ENCODE measurements at places on chromosomes 16 and 17.

DNA sequence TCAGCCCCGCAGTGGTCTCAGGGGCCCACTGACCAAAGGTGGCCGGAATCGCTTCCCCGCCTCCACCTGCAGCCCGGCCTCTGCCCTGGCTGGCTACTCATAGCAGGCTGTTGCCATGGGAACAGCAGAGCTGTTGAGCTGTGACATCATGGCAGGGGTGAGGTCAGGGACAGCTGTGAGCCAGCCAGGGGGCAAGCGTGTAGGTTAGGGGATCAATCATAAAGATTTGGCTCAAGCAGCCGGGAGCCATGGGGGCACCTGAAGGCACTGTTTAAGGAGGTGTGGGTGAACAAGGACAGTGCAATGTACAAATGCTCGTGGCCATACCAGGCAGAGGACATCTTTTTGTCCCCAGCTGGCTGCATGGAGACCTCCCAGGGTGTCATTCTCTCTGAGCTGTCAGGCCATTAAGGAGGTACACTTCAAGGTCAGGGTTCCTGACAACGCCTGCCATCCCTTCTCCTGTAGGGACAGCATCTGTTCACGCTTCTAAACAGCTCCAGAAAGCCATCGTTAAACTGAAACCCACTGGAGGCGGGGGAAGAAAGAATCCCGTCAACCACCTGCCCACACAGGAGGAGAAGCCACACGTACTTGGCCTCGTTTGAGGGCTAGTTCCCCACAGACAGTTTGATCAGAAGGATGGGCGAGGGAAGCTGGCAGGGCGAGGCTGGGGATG lies at the start of gene CEP295NL:
Gene CEP295NL, minus strand, starts transcription at position 101 of the 679 bp plus-strand sequence. CDS start 1,373 bp downstream, outside the sequence.
- no peak for ATAC-seq

DNA sequence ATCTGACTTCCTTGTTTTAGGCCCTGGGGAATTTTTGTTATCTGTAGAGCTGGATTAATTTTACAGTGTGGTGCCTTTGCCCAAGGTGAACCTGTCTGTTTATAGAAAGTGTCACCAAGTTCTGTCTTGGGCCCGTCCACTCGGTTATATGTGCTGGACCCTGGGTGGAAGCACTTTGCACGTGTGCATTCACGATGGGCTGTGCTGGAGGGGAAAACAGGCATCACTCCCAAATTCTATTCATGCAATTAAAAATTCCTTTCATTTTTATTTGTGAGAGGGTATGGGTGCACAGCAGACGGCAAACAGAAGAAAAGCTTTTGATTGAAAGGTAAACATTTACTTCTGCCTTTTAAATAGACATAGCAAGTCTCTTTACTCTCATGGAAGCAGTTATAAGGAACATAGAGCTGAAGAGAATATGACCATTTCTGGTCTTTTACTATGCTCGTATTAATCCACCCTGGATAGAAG lies 101.2 kb downstream of the WWOX start:
- no peak for ATAC-seq

GRCh38 chr17:70076831-70077230 lies 1.8 kb downstream of the KCNJ16 start:
- ATAC-seq = no peak

DNA sequence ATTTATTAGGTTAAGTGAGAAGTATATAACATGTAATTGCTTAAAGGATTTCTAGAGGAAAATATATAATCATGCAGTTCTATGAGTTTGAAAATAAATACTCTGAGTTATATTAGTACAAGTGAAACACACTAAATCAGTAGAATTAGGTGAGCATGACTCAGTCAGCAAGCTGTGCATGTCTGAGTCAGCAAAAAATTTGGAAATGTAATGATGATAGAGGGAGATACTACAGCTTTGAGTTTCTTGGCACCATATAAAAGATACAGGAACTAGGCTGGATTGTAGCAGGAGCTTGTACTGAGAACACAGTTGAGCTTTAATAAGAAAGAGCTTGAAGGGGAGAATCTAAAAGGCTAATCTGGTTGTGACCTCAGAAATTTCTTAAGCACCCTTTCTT lies 1224.6 kb downstream of the CDH8 start:
- no peak for ATAC-seq

GRCh38 chr17:72287586-72287985 lies 166.8 kb downstream of the SOX9 start:
- no peak for ATAC-seq

GRCh38 chr17:7417056-7417655 lies 3.0 kb upstream of the SPEM1 start:
- ATAC-seq = no peak

DNA sequence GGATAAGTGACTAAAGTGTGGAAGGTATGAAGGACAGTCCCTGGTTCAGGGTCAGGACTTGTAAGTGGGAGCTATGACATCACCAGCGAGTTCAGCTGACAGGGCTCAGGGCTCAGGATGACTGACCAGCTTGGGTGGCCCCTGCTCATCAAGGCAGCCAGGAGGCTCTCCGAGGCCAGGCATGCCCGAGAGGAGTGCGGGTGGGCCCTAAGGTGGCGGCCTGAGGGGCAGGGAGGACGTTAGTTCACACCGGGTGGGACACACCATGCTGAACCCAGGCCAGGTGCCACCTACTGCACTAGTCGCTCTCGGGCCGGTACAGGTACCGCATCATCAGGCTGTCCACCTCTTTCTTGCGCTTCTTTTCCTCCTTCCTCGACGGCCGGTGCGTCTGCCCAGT lies 36.5 kb downstream of the PIPOX start:
- ATAC-seq = no peak

DNA sequence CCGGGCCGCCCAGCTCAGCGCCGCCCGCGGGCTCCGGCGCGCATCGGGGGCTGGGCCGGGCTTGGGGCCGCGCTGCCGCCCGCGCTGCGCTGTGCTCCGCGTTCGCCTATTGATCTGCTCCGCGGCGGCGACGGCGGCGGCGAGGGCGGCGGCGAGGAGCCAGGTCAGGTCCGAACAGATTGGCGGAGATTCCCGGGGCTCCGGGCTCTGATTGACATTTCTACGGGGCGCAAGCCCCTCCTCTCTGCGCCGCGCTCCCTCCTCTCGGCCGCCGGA lies 559 bp downstream of the IRX3 start:
- ATAC-seq = peak; percentile 67

DNA sequence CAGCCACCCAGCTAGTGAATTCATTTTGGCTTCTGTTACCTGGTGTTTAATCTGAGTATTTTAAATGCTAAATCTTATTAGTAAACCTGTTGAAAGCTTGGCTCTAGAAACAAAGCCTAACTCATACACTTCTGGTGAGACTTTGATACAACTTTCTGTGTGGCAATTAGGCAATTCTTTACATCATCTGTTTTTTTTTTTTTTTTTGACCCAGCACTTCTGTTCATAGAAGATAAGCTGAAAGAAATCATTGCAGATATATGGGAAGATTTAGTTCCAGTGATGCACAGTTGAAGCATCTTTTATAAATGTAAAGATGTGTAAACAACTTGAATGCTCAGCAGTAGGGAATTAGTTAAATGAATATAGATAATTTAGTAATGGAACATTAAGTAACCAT lies 21.7 kb upstream of the ABCC11 start:
- ATAC-seq = no peak

- ATAC-seq = no peak
These were observed 26.1 kb downstream of the UBE2O start for GRCh38 chr17:76426853-76427252.

DNA sequence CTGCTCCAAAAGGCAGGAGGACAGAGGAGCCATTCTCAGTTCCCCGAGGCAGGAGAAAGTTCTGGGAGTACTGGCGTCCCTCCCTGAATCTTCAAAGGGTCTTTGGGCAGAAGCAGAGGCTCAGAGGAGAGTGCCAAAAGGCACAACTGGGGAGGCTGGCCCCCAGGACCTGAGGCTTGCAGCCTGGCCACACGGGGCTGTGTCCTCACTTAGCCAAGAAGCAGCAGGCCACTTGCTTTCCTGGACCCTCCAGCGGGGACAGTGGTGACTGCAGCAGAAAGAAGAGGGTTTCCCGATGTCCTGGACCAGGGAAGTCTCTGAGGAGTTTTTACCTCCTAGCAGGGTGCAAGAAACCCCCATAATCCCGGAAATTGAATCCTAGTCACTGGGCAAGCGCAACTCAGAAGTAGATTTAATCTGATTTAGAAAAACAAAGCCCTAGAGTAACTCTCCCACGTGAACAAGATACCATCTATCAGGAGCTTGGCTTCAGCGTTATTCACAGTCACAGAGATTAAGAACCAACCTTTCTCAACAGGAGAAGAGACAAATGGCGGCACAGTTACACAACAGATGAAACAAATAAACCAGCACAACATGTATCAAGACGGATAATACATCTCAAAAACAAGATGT lies 25.5 kb upstream of the BCO1 start:
- ATAC-seq = no peak

DNA sequence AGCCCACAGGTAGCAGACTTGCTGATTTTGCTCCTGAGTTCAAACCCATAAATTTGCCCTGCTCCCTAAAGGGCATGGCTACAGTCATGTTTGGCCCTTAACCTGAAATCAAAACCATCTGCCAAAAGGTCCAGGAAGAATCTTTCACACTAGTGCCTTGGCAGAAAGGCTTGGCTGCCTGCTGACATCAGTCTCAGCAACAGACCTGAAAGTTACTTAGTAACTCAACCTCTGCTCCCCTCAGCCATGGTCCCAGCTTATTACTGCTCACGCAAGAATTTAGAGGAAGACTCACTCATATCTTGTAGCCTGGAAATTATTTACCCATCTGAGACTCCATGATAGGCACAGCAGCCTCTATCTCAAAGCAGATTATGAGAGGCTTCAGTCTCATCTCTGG lies 98.0 kb upstream of the KIF2B start:
- ATAC-seq = no peak

DNA sequence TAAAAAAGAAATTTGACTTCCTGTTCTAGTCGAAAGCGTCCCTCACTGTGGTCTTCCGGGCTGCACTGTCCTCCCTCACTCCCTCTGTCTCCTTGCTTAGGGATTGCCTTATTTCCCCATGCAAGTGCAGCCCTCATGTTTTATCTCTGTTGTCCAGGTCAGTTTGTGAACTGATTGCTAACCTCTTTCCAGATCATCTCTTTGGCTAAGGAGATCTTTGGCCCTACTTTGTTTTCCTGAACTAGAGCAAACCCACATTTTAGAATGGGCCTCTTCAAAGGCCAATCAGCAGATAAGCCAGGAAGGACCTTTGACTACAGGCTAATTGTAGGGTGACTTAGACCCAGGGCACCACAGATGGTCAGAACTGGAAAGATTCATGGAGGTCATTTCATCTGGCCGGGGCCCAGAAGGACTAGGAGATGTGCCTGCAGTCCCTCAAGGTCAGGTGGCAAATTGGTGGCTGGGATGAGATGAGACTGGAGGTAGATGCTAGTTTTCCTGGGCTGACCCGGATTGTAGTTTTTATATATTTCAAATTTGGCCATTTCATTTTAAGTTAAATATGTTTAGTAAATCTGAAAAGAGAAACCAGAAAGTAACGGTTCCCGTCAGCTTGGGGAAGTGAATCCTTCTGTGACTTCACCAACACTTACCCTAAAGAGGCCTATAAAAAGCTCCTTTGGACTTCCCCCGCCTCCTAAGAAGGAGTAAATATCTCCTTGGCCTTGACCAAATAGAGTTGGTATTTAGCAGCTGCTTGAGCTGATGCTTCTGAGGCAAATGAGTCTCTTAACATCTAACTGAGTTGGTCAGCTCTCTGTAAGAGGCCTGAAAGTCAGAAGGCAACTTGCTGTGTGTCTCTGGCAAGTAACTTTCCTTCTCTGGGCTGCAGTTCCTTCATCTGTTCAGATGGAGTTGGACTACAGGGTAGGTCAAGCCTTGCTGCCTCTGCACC lies 6.2 kb upstream of the SLC25A19 start:
- no peak for ATAC-seq

DNA sequence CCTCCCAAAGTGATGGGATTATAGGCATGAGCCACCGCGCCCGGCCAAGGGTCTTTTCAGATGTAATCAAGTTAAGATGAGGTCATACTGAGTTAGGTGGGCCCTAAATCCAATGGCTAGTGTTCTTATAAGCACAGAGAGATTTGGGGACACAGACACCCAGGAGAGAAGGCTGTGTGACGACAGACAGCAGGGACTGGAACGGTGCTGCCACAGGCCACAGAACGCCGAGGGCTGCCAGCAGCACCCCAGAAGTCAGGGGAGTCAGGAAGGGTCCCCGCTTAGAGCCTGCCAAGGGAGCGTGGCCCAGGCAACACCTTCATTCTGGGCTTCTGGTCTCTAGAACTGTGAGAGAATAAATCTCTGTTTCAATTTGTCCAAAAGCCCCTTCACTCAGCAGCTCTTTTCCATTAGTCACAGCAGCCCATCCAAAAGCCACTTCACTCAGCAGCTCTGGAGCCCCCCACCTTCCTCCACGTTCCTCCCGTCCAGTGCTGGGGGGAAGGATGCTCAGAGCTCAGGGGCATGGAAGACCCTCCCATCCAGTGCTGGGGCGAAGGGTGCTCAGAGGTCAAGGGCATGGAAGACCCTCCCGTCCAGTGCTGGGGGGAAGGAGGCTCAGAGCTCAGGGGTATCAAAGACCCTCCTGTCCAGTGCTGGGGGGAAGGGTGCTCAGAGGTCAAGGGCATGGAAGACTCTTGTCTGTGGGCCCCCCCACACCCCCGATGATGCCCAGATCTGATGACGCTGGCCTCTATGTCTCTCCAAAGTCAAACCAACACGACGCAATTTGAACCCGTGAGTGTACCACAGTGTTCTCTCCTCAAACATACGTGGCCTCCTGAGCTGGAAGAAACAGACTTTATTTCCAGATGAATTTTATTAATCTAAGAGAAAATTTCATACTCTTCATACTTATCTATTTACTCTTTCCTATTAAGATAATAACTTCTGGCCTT lies 11.9 kb downstream of the RAB40B start:
- ATAC-seq = peak; percentile 35

- peak; percentile 9 for ATAC-seq
These were observed 58.2 kb upstream of the RPH3AL start for GRCh38 chr17:410543-411401.

GRCh38 chr17:69223809-69224208 lies 4.8 kb downstream of the ABCA10 start:
- peak; percentile 61 for ATAC-seq

- ATAC-seq = peak; percentile 37
These were observed 451.5 kb upstream of the HSBP1 start for GRCh38 chr16:83356266-83356665.
